ENCODE measurements at places on chromosomes 5 and 9.

GRCh38 chr5:133790898-133791297 is 177.5 kb downstream of the C5orf15 start:
- no peak for DNase-seq

DNA sequence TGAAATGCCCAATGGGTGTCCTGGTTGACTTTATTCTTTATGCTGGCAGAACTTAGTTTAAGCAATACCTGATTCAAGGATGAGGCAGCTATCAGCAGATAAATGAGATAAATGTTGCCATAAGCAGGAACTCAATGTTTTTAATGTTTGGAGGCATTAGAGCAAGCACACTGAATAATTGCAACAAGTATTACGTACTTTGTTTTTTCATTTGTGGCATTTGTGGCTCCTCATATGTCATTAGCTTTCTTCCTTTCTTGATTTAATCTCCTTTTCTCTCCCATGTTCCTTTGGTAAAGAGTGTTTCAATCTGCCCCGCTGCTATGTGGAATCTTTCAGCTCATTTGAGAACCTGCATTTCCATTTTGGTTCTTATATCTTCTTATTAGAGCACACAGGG is 6.4 kb upstream of the NR3C1 start:
- no peak for DNase-seq

DNA sequence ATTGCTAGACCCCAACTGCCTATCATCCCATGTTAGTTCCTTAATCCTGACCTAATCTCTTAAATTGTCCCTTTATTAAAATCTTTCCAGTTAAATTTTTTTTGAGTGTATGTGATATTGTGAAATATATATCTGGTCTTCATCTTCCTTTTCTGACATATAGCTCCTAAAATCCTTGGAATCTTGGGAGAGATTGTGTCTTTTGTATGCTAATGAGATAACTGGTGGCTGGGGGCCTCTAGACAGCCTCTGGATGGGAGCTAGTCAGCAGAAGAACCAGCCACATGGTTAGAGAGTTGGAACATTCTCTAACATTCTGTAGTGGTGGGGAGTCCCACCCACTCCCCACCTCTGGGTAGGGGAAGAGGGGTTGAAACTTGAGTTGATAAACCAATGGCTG is 3.7 kb upstream of the CCL19 start:
- DNase-seq: no peak

DNA sequence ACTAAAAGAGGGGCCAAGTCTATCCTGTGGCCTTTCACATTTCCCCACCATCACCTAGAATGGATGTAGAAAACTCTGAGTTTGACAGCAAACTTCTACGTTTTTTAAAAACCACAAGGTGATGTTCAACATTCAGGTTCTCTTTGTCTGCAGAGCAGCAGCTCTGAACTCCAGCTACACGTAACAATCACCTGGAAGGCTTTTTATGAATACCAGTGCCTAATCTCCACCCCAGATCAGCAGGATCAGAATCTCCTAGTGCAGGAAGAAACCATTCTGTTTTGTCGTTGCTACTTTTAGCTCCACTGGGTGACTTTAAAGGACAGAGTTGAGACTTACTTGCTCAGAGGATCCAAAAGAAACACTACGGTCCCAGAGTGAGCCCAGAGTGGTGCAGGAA is 44.3 kb downstream of the EPB41L4A start:
- no peak for DNase-seq

- peak; percentile 41 for DNase-seq
Measured at GRCh38 chr5:169914766-169915165, 65.5 kb downstream of the INSYN2B start.

DNA sequence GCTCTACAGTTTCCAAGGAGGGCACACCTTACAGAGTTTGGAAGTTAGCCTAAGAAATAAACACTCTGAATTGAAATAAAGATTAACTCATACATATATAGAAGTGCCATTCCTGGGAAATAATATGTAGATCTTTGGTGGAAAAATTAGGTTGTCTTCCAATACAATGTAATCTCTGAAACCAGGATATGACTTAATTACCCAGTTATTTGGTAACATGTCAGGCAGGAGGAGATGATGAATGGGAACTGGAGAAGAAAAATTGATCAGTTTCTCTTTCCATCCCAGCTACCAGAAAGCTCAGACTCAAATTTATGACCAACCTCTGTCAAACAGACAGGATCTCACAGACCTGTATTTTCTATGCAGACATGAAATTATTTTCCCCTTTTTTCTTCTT is 215.2 kb upstream of the SNX2 start:
- DNase-seq: peak; percentile 2

- no peak for DNase-seq
Measured at GRCh38 chr5:95216136-95216955, 68.5 kb downstream of the MCTP1 start.

DNA sequence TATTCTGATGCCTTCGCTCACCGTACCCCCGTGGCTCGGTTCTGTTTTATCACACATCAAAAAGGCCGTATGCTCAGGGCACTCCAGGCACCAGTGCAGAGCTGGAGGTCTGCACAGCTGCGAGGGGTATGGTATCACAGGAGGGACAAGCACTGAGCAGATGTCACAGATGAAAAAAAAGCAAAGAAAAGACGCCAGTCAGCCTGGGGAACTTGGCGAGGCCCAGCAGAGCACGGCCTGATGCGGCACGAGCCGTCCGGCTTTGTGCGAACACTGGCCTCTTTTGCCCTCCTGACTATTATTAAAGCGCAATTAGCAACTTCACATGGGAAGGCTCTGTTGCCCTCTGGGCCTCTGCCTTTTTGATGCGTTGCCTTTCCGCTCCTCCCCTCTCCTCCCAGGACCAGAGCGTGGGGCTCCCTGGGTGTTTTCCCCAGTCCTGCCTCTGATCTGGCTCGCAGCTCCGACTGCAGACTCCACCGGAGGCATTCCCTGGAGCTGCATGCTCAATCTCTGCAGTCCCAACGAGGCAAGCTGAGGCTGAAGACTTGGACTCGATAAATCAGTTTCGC is 44.4 kb downstream of the AK8 start:
- no peak for DNase-seq

DNA sequence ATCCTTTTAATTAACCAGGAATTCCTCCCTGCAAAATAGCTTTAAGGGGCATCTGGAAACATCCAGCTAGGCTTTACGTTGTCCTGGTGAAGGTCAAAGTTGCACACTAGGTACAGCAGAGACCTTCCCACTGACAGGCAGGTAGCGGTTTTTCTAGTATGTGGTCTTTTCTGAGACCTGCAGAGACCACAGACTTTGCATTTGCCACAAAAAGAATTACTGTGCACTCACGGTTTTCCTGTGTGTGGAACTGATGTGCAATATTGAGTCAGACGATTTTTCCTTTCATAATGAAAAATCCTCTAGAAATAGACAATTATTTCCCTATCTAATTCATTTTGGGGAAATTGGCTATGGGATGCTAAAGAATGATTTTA is 417.0 kb upstream of the ADAMTSL1 start:
- DNase-seq: no peak

GRCh38 chr5:133341915-133342710 is 270.2 kb downstream of the FSTL4 start:
- DNase-seq: no peak

GRCh38 chr5:74408150-74409043 is 232.1 kb downstream of the ENC1 start:
- no peak for DNase-seq

GRCh38 chr9:87481890-87482855 is 15.5 kb upstream of the DAPK1 start:
- no peak for DNase-seq

DNA sequence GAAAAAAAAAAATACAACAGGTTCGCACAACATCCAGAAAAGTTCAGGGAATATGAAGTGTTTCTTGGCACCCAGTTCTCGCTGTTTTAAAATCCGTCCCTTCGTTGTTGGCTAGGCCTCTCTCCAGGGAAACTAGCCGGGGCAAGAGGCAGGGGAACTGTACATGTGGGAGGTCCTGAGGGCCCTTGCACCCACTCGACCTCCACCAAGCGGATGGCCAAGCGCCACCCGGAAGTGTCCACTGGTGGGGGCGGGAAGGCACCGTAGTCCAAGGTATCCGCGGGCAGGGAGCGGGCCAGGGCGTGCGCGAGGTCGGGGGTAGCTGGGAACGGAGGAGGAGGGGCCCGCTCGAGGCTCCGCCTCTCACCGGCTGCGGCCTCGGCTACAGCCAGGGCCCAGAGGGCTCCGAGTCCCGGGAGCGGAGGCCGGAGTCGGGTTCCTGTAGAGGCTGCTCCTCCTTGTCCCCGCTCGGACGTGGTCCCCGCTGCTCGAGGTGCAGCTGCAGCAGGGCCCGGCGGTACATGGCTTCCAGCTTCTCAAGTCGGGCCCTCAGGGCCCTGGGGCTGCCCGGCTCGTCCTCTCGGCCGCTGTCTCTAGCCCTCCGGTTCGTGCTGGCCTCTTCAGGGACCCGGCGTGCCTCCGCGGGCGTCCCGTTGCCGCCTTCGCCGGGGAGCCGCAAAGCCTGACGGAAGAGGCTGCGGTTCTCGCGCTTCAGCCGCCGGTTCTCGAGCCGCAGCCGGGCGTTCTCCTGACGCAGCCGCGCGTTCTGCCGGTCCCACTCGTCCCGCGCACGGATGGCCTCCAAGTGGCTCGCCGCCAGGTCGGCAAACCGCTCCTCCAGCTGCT is 720 bp downstream of the TUSC1 start:
- DNase-seq: no peak

- peak; percentile 77 for DNase-seq
Measured at GRCh38 chr9:33942471-33943083, 106.1 kb downstream of the UBAP2 start.

DNA sequence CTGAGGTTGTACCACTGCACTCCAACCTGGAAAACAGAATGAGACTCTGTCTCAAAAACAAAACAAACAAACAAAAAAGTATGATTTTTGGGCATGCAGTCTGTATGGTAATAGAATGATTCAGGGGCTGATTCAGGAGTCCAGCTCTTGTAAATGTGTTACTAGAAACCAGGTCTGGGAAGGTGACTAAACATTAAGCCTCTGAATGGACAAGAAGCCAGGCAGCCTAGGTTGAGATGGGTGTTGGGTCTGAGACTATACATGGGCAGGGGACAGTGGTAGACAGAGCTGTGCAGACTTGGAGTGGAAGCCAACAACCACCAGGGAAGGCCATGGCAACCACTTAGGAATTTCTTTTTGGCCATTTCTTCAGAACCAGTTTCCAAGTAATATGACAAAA is 64.9 kb upstream of the TLE1 start:
- DNase-seq: no peak

GRCh38 chr9:35972093-35972492 is 14.1 kb upstream of the OR2S2 start:
- no peak for DNase-seq

GRCh38 chr5:85814596-85814995 is 803.1 kb upstream of the COX7C start:
- no peak for DNase-seq

DNA sequence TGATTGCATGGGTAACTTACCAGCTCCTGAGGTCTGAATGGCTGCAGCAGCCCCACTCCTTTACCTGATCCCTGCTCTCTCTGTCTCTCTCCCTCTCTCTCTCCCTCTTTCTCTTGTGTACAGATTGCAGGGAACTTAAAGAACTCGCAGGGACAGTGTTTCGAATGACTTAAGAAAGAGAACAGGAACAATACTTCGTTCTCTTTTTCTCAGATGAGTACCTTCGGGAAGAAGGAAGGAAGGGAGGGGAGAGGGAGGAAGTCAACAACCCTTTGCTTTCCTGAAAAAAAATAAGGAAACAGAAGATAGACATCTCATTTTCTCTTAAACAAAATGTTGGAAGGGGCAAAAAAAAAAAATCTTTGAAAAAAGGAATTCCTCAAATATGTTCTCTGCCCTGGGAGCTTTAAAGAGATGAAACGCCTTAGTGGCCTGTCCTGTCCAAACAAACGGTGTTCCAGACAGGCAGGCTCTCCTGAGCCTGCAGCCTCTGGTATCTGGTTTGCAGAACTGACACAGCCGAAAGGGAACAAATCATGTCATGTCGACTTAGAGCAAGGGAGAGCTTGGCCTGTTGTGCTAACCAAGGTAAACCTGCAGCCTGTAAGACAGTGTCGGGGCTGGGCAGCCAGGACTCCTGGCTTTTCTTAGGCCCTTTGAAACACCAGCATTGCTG is at the start of gene ZNF366:
TSS of gene ZNF366 (minus strand) at position 180 of the 676 bp plus-strand sequence. CDS start 45,914 bp downstream, outside the sequence.
- no peak for DNase-seq
